Activated naive CD8-positive, alpha-beta T cell treated with anti-CD3 and anti-CD28 coated beads, Interleukin-2, amount 10 ng/mL, durations not matched to agents 7 days and 5 days (primary cell): ENCODE measurements at places on chromosomes 2 and 18.

DNA sequence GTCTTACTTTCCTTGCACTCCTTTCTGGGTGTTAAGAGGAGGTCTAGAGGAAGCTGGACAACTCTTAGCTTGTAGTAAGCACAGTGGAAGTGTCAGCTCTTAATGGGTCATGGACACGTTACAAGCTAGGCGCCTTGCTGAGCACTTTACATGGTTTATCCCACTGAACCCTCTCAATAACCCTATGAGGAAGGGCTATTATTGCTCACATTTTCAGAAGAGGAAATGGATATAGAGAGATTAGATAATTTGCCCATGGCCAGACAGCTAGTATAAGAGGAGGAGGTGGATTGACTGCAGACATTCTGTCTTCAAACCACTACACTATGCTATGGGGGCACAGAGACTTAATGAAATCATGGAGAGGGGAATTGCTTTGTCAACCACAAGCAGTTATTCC lies 8.3 kb upstream of the IL1RN start:
- no peak for DNase-seq

GRCh38 chr2:7618031-7618430 lies 700.8 kb downstream of the RNF144A start:
- no peak for DNase-seq

DNA sequence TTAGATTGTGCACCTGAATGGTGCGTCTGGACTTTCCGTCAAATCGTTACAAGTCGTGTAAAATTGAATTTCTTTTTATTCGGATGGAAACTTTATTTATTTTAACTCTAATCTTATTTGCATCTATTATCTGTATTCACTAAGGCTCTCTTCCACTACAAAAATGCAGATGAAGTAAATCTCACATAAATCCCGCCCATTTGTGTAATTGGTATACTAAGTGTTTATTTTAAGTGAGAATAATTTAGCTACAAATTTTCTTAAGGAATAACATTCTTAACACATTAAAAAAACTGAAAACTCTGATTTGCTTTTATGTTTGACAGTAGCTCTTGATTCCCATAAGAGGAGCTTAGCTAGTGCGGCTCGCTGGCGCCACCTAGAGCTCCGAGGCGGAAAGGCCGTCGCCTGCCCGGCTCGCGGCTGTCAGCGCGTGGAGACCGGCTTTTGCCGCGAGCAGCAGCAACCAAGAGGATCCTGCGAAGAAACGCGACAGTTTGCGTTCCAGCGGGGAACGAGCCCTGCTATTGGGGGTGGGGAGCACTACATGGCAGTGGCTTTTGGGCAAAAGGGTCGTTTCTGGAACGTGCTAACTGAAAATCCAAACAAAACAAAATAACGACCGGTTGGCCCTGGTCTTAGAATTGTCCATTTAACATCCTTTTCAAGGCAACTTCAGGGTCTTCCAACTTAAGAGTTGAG lies 6.7 kb downstream of the SP9 start:
- peak; percentile 92 for DNase-seq

DNA sequence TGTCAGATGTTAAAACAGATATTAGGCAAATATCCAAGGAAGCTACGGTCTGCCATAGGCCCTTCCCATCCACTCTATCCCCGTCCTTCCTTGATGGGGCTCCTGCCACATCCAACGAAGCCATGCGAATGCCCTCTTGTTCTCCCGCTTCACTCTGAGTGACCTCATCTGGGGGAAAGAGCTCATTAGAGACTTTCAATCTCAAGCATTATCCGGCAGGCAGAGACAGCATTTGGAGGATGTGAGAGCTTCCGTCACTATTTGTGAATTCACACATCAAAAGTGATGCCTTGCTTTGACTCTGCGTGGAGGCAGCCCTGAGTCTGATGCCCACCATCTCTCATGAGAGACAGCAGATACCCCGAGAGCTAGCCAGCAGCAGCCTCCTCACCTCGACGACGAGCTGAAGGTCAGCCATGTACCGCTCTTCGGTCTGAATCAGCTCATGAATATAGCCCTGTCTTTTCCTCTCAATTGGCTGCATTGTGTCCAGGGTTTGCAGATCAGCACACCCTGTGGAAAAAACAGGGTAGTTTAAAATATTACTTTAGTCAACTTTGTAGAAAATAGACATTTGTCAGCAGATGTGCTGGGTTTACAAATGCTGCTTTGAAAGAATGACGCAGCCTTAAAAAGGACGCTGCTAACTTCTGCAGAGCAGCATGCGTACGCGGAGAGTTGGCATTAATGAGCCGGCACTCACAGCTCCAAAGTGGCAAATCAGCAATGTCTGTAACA lies 45.9 kb downstream of the FAM228A start:
- DNase-seq, result no peak

DNA sequence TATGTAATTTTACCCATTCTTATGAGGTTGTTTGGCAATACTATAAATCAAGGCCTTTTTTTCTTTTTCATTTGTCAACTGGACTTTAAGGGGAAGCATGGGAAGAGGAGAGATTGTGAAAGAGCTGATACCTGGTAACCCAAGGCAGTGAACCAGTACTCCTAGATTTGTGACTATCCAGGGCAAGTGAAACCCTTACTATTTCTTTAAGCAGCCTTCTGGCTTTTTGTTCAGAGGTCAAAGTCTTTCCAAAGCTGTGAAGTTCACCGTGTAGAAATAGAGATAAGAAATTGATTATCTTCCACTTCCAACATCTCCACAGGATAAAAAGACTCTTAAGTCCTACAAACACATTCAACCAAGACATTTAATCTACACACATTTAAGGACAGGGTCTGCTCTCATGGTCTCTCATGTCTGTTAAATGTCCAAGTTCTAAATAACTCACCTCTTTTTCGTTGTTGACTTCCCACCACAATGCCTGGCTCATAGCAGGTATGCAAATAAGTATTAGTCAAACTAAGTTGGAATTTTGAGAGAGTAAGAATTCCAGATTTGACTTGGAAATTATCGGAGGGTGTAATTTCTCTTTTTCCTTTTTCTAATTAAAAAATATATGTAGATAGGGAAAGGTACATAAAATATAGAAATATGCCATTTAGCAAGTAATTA lies 485.8 kb downstream of the STK39 start:
- DNase-seq, result no peak

- DNase-seq, result no peak
These were observed 28.0 kb downstream of the KIAA2012 start for GRCh38 chr2:202101026-202101579.

- no peak for DNase-seq
These were observed 193.3 kb upstream of the VWC2L start for GRCh38 chr2:214217599-214217998.

DNA sequence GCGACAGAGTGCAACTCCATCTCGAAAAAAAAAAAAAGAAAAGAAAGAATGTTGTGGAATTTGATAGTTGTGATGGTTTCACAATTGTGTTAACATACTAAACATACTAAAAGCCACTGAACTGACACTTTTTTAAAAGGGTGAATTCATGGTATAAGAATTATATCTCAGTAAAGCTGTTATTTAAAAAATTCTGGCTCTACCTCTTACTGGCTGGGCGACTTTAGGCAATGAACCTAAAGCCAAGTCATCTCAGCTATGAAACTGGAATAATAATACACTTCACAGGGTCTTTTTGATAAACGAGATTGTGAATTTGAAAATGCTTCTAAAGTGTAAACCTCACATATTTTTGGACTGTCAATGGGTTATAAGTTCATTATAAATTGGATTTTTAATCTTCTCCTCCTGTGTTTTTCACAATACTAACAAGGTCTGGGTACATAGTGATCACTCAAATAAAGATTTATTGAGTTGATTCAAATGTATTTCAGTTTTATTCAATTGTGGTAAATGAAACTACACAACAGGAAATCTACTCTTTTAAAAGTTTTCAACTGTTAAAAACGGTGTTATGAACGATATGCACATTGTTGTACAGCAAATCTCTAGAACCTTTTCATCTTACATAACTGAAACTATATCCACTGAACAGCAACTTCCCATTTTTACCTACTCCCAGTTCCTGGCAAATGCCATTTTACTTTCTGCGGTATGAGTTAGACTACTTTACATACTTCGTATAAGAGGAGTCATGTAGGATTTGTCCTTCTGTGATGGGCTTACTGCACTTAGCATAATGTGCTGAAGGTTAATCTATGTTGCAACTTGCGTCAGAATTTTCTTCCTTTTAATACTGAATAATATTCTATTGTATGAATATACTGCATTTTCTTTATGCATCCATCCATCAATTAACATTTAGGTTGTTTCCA lies 43.0 kb upstream of the GTF2A1L start:
- no peak for DNase-seq

DNA sequence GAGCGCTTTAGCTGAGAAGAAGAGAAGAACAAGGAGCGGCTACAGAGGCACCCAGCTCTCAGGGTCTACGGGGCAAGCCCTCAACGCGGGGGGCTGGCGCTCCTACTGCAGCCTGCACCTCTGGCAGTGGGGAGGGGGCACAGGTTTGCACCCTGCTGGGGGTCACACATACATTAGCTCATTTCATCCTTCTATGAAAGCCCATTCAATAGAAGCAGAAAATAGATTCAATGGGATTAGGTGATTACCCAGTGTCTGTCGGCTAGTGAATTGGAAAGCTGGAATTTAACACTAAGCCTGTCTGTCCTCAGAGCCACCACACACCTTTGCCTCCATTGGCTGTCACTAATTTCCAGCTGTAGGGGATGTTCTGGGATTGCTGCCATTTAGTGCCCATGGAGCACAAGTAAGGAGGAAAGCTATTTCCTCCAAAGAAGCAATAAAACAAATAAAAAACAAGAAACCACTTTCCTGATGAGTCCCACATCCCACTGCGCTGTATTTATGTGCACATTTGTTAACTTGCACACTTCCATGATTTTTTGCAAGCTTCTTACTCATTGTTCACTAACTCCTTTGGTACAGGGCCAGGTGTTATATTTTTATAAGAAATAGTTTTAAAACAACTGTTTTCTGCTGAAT lies 319.6 kb upstream of the REV1 start:
- no peak for DNase-seq

DNA sequence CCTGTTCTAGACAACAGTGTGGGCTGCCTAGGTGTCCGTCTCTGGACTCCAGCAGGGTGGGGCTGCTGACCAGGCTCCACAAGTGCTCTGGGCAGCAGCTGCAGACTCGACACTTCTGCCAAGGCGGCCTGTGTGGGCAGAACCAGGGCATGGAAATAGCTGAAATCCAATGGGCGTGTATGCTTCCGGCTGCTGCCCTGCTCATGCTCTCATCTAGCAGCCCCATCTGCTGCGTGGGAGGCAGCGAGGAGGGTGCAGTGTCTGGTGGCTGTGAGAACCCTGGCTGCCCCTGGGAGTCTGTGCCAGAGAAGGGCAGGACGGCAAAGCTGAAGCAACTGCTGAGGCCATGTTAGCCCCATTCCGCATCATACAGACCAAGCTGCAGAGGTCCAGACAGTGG lies 174.9 kb downstream of the SOX11 start:
- no peak for DNase-seq

DNA sequence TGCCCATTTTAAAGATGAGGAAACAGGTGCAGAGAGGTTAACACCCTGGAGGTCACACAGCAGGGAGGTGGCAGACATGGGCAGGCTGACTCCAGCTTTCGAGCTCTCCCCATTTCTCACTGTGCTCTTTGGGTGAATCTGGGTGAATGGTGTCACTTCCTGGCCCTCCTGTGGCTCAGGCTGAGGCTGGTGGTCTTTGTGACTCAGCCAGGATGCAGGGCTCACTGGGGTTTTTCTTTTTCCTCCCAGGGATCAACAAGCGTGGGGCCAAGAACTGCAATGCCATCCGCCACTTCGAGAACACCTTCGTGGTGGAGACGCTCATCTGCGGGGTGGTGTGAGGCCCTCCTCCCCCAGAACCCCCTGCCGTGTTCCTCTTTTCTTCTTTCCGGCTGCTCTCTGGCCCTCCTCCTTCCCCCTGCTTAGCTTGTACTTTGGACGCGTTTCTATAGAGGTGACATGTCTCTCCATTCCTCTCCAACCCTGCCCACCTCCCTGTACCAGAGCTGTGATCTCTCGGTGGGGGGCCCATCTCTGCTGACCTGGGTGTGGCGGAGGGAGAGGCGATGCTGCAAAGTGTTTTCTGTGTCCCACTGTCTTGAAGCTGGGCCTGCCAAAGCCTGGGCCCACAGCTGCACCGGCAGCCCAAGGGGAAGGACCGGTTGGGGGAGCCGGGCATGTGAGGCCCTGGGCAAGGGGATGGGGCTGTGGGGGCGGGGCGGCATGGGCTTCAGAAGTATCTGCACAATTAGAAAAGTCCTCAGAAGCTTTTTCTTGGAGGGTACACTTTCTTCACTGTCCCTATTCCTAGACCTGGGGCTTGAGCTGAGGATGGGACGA lies 13.2 kb downstream of the ITM2C start:
- DNase-seq, result peak; percentile 76

GRCh38 chr2:216653931-216654365 lies 20.7 kb downstream of the IGFBP2 start:
- DNase-seq, result no peak

DNA sequence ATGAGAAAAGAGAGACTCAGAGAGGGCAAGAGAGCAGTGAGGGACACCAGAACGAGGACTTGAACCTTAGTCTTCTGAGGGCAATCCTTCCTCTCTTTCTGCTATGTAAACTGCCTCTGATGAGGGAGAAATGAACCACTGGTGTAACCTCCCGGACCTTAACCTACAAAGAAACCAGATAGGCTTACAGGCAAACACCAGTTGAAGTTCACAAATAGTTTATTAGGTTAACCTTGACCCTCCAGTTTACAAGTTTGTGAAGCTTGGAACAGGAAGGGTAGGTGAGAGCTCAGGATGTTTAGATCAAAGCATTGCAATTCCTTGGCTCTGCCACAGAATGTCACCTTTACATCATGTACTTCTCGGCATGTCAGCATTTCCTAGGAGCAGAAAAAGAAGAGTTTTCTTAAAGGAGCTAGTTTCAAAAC lies 486.4 kb upstream of the SPRED2 start:
- DNase-seq, result no peak

- DNase-seq, result no peak
These were observed 217.6 kb downstream of the TMEM182 start for GRCh38 chr2:102979429-102979828.

GRCh38 chr18:53771664-53772063 lies 452.8 kb downstream of the MBD2 start:
- no peak for DNase-seq

GRCh38 chr2:28325567-28326468 lies 66.8 kb upstream of the FOSL2 start:
- DNase-seq, result no peak

GRCh38 chr2:114222344-114222743 lies 220.1 kb upstream of the DPP10 start:
- no peak for DNase-seq
